SK-N-SH treated with all-trans-retinoic acid at 6 μM for 48 hours (cell line): ENCODE measurements at places on chromosomes 6 and 20.

- no peak for ATAC-seq
Observed at GRCh38 chr6:133705731-133706130, 183.2 kb upstream of the TCF21 start.

DNA sequence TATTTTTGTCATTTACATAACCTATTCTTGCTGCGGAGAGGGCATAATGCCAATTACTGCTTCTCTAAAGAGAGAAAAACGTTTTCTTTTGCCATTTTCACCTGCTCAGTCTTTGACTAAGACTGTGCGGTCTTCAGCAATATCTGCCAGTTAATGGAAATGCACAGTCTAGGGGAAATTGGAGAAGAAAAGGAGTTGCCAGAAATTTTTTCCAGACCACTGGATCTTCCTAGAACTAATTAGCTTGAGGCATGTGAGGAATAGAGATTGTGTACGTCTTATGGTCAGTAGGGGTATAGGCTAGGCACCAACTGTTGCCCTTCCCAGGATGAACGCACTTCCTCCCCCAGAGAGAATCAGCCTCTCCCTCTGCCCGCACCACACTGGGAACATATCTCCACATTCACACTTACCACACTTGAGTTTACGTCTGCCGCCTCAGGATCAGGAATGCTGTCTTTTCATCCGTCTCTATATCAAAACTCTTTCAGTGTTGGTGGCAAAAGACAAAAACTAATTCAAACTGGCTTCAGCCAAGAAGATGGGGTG is 67.9 kb upstream of the E2F3 start:
- ATAC-seq = no peak

DNA sequence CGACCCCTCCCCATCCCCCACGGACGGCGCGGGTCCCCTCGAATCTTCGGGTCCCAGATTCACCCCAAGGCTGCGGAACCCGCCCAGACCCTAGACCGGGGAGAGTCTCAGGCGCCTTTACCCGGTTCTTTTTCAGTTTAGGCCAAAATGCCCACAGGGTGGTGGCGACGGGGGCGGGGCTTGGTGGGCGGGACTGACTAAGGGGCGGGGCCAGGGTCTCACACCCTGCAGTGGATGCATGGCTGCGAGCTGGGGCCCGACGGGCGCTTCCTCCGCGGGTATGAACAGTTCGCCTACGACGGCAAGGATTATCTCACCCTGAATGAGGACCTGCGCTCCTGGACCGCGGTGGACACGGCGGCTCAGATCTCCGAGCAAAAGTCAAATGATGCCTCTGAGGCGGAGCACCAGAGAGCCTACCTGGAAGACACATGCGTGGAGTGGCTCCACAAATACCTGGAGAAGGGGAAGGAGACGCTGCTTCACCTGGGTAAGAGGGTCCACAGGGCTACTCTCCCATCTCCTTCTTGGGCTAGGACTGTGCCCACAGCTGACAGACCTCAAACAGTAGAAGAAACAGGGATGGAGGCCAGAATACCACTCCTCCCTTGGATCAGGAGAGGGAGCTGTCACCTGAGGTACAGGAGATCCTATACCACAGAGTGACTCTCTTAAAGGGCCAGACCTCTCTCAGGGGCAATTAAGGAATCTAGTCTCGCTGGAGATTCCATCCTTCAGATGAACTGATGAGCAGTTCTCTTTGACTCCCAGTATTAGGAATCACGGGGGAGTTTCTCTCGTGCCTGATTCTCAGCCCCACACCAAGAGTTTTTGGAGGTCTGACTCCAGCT is 942 bp downstream of the HLA-E start:
- peak; percentile 77 for ATAC-seq

GRCh38 chr20:46129955-46130481 is 11.9 kb downstream of the CD40 start:
- no peak for ATAC-seq

GRCh38 chr20:420721-421574 is 12.8 kb downstream of the RBCK1 start:
- ATAC-seq = peak; percentile 45; the same call in 2 of the 3 replicates

DNA sequence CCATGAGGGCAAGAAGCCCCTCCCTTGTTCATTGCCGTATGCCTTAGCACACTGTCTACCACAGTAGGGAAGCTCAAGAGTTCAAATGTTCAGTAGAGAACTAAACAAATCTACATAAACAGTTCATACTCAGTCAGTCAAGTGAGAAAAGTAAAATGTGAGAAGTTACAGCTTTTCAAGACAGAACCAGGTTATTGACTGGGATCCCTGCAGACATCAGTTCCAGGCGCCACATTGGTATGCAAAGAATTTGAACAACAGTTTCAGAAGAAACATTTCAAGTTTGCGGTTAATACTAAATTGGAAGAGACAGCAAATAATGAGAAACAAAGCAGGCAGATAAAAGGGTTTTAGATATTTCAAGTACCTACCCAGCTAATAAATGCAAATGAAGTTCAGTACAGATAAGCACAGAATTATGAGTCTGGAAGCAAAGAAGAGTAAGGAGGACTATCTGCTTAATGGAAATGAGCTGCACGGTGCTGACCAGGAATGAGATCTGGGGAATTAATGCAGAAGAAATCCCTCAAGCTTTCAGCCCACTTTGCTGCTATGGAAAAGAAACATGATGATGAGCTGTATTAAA is 246.2 kb downstream of the HACE1 start:
- ATAC-seq = peak; percentile 65

DNA sequence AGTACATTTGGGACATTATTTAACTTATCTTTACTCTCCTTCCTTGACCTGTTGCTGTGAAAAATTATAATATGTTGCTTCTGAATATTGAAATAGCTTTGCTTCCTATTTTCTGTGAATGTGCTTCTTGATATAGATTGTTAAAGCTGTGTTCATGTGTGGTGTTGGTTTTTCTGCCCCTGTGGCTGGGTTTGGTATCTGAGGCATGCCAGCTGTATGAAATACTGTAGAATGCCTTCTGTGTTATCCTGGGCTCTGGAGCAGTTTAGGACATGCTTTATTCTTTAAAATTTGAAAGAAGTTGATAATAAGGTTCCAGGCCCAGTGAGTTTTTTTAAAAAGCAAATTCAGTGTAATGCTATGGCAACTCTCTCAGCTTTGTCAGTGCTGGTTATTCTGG is 71.7 kb downstream of the HIVEP1 start:
- peak; percentile 80 for ATAC-seq

GRCh38 chr20:62413025-62413570 is 6.0 kb upstream of the CABLES2 start:
- no peak for ATAC-seq

GRCh38 chr20:50980851-50981713 is 22.5 kb downstream of the MOCS3 start:
- ATAC-seq = peak; percentile 69

GRCh38 chr6:30722280-30723112 is 2.3 kb downstream of the TUBB start:
- peak; percentile 0; the same call in 1 of the 3 replicates for ATAC-seq

GRCh38 chr6:135043846-135044245 is 10.8 kb downstream of the HBS1L start:
- ATAC-seq = no peak

- ATAC-seq = no peak
Observed at GRCh38 chr6:6386010-6386409, 65.5 kb upstream of the F13A1 start.

DNA sequence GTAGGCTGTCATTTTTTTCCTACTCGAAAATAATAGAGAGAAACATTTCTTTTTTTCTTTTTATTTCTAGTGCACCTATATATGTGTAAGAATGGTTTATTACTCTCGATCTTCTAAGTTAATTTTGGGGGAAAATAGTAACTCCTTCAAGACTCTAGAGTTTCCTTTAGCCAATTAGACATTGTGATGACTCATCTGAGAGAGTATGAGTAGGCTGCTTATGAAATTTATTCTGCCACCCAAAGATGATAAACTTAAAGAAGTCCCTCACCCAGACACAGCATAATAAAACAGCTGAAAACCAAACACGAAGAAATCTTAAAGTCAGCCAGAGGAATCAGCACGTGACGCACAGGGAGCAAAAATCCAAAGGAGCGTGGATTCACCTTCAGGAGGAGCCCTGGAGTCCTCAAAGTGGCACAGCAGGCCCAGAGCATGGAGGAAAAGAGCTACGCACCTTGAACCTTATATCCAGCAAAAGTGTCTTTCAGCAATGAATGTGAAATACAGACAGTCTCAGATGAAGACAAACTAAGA is 81.9 kb downstream of the ERMARD start:
- ATAC-seq = no peak

DNA sequence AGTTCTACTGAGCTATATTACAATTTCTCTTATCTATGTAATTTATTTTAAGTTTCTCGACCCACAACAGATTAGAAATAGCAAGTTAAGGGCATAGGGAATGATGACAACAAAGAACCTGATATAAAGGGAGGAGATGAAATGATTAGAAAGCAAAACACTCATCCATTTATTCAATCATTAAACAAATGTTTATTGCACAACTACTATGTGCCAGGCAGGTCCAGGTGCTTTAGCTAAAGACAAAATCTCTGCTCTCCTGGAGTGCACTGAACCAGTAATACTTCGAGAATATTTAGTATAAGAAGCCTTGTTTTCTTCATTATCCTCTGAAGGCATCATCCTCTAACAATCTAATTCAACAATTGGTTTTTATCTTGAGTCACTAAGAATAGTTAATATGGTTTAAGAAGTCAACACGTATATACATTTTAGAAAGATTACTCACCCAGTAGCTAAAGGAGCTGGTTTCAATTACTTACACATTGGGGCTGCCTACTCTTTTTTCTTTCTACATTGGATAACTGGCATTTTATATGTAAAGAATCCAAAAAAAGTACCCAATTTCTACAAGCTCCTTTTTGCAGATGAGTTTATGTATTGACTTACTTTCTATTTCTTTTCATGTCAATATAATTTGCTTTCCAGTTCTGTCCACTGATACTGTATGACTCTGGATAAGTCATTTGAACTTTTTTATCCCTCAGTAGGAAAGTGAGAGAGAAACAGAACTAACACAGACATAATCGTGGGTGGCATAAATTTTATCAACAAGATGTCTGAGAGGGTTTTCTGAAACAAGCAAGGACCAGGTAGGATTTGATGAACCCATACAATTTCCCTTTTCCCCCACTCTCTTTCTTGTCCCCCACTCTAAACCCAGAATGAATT is 312.6 kb downstream of the CLIC5 start:
- peak; percentile 70 for ATAC-seq

DNA sequence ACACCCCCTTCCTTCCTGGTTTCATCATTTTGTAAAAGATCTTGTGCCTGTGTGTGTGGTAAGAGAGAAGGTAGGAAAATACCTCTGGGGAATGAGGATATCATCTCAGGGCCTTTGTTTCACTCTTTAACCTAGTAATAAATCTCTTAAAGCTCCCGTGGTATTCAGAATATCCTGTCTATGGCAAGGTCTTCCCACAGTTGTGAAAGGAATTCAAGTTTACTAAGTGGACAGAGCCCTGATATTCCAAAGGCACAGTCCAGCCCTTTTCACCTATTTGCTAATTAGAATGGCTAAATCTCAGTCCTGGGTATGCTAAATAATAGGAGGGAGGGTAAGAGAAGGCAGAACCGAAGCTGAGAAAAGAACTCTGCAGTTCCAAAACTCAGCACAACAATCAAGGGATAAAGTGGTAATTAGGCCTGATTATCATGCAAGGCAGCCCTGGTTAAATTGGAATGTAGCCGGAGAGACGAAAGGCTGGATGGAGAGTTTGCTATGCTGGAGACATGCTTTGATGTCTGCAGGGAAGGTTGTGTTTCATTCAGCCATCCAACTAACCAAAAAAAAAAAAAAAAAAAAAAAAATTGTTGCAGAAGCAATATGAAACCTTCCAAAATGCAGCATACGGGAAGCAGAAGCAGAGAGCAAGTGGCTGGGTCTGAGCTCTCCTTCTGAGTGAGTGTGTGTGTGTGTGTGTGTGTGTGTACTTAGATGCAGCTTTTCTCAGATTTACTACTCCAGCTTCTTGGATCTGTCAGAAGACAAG is 28.5 kb upstream of the PIM1 start:
- ATAC-seq = peak; percentile 14

DNA sequence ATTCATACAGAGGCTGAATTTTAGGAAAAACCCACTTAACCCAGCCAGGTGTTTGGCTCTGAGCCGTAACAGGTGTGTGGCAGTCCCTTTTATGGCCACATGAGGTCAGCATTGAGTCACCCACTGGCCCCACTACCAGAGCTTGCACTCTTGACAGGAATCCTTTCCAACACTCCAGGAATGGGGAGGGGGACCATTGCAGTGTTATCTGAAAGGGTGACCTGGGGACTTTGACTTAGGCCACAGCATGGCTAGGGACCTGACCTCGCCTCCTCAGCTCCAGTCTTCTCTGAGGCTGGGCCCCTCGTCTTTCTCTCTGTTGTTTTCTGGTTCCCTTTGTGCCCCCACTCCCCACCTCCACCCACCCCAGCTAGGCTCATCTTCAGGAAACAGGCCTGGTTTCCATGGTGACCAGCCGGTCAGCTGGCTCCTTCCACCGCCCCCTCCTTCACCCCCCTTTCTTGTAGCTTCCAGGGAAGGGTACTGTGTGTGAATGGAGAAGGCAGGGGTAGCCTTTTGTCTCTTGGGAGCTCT is 2.1 kb upstream of the TMEM151B start:
- ATAC-seq = peak; percentile 17; the same call in 2 of the 3 replicates

DNA sequence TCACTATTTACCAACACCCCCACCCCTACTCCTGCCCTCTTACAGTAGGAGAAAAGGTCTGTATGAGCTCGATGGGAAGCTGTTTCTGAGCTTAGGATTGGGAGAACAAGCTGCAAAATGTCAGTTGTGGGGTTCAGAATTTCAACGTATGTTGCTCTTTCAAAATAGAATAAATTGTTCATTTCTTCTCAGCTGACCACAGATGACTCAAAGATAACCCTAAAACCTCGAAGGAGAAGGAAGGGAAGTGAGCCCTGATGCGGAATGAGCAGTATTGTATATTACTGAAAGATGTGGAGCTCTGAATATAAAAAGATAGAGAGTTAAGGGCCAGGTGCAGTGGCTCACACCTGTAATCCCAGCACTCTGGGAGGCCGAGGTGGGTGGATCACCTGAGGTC is 35.9 kb upstream of the MYLIP start:
- ATAC-seq = no peak

DNA sequence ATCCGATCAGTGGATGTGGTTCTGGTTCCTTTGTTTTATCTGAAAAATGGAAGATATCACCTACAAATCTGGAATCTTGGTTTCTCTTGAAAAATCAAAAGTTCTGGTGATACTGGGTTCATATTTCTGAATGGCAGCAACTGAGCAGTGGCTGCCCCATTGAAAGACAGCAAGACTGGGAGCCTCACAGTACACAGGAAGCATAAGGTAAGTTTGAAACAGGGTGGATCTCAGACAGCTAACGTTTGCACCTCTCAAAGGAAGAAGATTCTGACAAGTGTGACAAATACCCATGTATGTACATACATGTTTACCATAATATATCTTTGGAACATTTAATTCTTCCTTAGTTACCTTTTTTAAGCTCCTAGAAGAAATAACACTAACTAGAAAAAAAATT is at the start of gene SAMD3:
SAMD3 (minus strand) TSS at position 177 of the 400 bp plus-strand sequence. CDS start 7,678 bp downstream, outside the sequence.
- no peak for ATAC-seq

DNA sequence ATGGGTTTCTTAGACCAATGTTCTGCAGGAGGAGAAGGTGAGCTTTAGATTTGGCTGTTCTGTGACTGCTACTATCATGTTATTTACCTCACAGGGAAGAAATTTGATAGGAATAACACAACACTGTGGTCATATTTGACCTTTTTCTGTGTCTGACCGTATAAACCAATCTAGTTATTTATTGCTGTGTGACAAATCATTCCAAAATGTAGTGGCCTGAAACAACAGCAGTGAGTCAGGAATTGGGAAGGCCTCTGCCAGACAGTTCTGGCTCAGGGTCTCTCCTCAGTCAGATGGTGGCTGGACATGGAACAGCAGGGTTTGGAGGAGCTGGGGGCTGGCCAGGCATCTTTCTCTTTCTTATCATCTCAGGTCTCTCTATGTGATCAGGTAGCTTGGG is 33.0 kb downstream of the RIPOR2 start:
- ATAC-seq = peak; percentile 69; the same call in 2 of the 3 replicates

- ATAC-seq = peak; percentile 38
Observed at GRCh38 chr20:50635676-50636600, 55.4 kb downstream of the RIPOR3 start.
